ENCODE measurements at places on chromosomes 5 and 9.

DNA sequence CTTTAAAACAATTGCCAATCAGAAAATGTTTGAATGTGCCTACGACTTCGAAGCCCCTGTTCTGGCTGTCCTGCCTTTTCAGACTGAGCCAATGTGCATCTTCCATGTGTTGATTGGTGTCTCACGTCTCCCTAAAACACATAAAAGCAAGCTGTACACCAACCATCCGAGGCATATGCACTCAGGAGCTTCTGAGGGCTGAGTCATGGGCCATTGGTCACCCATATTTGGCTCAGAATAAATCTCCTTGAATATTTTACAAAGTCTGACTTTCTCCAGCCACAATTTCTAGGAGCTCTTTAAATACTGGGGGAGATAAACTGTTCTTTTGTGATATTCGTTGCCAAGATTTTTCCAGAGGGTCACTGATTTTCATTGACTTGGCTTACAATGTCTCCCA, 53.9 kb downstream of the C9orf57 start:
- DNase-seq = no peak

- no peak for DNase-seq
Observed at GRCh38 chr5:113901718-113902117, 388.2 kb downstream of the YTHDC2 start.

GRCh38 chr5:149323621-149324205, 21.6 kb upstream of the GRPEL2 start:
- DNase-seq = no peak

- no peak for DNase-seq
Observed at GRCh38 chr5:78268356-78268755, 26.1 kb downstream of the AP3B1 start.

GRCh38 chr5:32127711-32128110, 46.4 kb downstream of the GOLPH3 start:
- no peak for DNase-seq

DNA sequence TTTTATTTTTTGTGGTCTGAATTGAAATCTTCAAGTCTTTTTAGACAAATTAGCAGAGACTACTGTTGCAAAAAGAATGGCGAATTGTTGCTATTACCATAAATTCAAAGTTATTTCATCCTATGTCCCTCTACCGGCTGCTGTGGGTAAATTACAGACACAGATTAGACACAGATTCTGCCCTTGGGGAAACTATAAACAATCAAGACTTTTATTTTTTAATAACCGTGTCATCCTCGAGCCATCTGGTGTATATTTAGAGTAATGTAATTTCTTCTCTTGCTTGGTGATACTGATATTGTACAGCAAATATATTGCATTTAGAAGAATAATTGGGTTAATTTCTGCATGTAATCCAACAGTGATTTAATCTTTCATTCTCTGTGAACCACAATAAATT, 228.0 kb upstream of the ADAMTSL1 start:
- DNase-seq = no peak

DNA sequence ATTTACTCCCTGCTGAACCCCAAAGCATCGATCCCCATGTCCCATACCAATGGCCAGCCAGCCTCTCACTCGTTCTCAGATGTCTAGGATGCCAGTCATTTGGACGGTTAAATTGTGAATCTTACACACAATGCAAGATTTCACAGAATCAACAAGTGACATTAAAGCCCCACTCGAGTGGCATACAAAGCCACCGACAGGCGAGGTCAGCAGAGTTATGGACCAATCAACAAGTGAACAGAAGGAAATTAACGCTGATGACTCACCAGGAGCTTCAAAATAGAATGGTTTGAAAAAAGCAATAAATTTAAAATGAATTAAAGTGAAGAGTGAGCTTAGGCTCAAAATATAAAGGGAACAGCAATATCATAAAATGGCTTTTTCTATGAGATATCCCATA, 8.2 kb upstream of the RUFY1 start:
- no peak for DNase-seq

DNA sequence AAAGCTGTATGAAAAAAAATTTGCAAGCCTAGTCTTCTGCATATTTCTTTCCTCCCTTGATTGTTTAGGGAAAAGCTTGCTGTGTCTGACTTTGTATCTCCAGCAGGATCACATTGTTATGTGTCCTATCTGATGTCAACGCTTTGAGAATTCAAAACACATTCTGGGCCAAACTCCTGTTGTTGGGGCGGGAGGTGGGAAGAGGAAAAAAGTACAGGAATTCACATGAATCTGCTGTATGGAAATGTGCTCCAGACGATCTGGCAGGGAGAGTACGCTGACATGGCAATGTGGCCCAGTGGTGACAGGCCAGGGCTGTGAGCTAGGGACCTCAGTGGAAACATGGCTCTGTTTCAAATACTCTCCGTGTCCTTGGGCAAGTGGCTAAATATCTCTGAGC, 87.4 kb upstream of the GNA14 start:
- DNase-seq = no peak

DNA sequence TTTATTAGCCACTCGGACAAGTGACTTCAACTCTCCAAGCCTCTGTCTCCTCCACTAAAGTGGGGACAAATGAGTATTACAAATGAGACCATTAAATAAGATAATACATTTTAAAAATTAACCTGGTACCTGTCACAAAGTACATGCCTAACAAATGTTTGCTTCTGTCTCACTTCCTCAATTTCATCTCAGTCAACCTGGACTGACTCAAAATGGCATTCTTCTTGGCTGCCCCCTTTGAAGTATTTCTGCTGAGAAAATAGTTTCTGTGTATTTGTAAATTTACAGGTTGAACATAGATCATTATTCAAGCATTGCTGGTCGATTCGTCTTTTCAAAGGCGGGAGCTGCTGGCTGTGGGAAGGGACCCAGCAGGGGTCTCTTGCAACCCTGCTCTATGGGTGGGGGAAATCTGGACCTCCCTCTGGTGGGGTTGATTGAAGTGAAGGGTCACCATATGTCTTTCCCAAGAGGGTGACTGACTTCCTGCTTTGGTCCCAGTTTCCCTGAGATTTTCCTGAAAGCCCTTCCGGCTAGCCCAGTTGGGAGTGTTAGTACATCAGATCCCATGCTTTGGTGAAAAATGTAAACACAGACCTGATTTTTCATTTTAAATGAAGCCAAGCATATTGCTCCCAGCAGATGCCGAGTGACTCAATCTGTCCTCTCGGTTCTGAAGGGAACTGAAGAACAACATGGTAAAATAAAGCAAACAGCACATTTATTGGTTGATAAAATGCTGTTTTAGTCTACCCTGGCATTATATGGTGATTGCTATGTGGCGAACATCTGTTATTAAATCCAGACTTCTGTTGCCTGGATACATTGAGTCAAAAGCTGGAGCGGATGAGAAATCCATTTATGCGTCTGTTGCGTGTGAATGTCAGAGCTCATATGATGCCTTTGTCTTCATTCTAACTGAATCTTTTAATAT, 73.0 kb downstream of the KCNIP1 start:
- no peak for DNase-seq

GRCh38 chr9:14693251-14693861, at the start of gene ZDHHC21:
Gene ZDHHC21, minus strand, starts transcription at chr9:14693432. Its CDS starts 19,092 bp downstream, at chr9:14674340.
- peak; percentile 49 for DNase-seq

GRCh38 chr9:18268381-18268780, 205.6 kb upstream of the ADAMTSL1 start:
- DNase-seq = no peak

DNA sequence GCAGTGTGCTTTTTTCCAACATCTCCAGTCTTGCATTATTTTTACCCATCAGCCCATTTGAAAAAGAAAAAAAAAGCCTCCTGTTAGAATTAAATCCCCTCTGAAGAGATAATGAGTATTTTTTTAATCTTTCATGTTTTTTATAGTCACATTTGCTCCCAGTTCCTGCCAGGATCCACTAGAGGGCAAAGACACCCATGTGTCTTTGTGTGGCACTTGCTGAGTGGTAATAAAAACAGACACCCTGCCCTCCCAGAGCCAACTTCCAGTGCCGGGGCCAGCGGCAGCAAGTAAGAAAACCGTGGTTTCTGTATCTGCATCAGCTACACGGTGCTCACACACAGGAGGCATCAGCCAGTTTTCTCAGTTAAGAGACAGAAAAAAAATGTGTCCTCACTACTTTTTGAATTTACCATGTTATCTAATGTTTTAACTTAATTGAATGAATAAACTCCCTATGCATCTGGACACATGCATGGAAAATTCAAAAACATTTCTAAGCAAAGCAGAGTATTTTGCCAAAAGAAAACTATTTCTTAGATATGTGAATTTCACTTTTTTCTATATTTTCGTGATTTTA, 70.2 kb upstream of the PLEKHG4B start:
- no peak for DNase-seq

DNA sequence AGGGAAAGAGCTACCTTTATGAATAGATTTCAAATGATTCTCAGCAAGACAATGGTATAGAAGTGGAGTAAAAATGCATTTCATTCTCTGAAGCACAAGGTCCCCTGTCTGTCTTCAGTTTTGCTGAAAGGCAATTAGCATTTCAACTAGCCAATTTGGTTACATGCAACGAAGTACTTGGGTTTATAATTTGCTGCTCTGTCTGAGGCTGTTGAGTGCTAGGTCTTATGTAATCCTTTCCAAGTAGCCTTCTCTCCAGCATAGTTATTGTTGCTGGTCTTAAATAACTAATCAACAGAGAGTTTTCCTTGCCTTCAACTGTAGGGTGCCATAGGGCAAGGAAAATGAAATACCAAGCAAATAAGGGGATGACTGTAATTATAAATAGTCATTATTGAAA, 4.5 kb downstream of the ADGRV1 start:
- no peak for DNase-seq

DNA sequence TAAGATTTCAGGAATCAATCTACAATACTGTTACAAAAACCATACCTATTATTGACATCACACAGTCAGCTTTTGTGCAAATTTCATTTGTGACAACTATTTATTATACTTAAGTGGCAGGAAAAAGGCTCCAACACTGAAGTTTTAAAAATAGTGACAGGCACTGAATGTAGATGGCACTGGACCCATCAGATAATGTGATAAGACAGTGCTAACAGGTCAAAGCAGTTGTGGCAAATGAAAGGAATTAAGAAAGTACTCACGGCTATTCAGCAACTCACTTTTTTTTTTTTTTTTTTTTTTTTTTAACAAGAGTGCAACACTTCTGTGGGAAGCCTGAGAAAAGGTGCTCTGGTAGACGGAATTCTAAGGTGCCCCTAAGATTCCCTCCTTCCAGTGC, 115.0 kb upstream of the MEF2C start:
- DNase-seq = no peak

DNA sequence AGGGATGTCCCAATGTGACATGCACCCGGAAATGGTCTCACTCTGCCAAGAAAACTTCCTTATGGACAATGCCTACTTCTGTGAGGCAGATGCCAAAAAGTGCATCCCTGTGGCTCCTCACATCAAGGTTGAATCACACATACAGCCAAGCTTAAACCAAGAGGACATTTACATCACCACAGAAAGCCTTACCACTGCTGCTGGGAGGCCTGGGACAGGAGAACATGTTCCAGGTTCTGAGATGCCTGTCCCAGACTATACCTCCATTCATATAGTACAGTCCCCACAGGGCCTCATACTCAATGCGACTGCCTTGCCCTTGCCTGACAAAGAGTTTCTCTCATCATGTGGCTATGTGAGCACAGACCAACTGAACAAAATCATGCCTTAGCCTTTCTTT, 37.6 kb upstream of the CCDC152 start:
- DNase-seq = no peak

- DNase-seq = no peak
Observed at GRCh38 chr5:5967944-5968343, 410.4 kb downstream of the MED10 start.

DNA sequence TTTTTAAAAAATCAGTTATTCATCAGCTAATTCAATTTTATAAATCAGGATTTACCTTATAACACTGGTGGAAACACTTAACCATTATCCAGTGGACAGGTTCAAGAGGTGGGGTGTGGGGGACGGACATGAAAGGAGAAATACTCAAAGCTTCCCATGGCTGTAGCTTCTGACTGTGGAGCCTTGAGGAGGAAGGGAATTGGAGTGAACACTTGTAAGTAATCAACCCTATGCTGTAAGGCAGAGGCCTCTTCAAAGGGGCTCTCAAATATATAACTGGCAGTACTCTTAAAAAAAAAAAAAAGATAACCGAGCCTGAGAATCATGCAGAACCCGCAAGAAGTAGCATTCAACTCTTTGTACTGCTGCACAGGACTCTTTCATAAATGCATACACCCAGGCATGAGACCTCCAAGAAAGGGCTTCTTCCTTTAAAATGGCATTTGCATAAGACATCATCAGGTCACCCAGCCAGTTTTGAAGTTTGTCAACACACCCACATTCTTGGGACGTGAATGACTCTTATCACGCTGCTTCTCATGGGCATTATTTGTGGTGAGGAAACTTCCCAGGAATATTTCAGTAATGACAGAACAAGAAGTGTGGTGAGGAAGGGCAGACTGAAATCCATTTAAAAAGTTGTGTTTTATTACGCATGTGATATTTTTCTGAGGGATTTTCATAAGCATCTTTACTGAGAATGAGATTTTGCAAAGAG, 8.1 kb downstream of the OSMR start:
- no peak for DNase-seq

GRCh38 chr5:7970816-7971215, 101.9 kb downstream of the MTRR start:
- DNase-seq = no peak

DNA sequence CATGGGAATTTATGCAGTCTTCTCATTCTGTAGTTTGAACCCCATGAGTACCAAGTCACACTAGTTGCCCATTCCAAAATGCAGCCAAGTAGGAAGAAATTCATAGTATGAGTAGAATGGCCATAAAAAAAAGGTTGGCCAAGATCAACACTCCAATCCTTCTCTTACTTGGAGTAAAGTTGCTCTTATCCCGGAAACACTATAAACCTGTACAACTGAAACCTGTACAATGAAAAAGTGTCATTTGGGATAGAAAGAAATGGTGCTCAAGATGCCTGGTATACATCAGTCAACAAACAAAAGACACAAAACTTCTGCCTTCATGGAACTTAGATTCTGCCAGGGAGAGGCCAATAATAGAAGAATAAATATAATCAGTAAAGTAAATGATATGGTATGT, 325.0 kb downstream of the NFIB start:
- no peak for DNase-seq

DNA sequence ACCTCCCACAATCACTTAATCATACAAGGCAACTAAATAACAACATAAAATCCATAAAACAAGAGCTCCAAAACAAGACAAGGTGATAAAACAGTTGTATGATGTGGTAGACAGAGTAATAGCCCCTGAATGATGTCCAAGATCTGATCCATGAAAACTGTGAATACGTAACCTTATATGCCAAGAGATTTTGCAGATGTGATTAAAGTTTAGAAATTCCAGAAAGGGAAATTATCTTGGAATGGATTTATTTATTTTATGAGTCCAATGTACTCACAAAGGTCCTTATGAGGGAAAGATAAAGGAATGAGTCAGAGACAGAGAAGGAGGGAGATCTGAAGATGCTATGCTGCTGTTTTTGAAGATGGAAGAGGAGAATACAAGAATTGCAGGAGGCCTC, 1775.7 kb upstream of the C9orf72 start:
- DNase-seq = no peak

- DNase-seq = no peak
Observed at GRCh38 chr9:79006546-79006945, 565.2 kb upstream of the TLE4 start.

- DNase-seq = no peak
Observed at GRCh38 chr5:52743970-52744369, 43.7 kb upstream of the ITGA1 start.

GRCh38 chr9:94956731-94957130, 230.2 kb downstream of the AOPEP start:
- no peak for DNase-seq

Data from ovary (tissue), 10 donors.